Kidney (tissue), 22 donors: ENCODE measurements at places on chromosomes 12 and 14. TPM values are rescaled to one million over a fixed set of nuclear protein-coding genes. Genes with fewer than 3 reads are reported as not detected.
A peak's percentile ranks its signal among the peaks of the same experiment; 100 is the strongest.

DNA sequence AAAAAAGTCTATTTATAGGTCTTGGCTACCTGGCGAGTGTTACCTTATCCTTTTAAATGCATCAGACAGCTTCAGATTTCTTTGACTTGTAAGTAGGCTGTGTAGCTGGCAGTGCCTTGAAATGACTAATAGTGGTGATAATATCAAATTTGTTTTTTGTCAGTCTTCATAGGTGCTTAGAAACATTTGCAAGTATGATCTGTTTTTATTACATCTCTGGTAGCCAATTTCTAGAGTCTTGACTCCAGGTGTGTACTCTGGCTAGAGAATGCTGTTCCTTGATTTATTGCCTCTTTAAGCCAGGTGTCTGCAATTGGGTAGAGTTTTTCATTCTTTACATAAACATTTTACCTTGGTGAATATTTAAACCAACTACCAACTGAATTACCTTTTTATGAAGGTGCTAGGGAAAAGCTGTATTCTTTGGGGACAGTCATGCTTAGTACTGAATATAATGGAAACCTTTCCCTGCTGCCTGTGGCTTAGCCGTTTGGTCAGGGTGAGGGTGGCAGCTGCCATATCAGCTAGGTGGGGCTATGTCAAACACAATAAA is 32.6 kb downstream of the MLXIP start:
- DNase-seq: no peak

- DNase-seq: no peak
These were observed 41.2 kb downstream of the TMEM132D start for GRCh38 chr12:129862561-129863175.

DNA sequence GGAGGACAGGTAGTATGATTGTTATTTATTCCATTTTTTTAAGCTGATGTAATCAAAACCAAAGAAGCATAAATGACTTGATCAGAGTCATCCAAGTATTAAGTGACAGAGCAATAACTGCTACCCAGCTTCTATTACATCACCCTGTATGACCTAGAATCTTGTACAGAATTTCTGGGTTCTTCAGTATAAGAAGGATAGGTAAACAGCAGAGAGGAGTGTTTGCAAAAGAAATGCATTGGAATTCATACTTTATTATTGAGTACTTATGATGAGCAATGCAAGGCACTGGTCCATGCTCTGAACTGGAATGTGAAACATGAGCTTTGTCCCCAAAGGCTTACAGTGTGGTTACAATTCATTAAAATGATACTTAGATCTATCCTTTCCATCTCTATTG is 916.8 kb downstream of the DIO2 start:
- DNase-seq: no peak

GRCh38 chr14:92866901-92867865 is 55.8 kb upstream of the CHGA start:
- DNase-seq: no peak

DNA sequence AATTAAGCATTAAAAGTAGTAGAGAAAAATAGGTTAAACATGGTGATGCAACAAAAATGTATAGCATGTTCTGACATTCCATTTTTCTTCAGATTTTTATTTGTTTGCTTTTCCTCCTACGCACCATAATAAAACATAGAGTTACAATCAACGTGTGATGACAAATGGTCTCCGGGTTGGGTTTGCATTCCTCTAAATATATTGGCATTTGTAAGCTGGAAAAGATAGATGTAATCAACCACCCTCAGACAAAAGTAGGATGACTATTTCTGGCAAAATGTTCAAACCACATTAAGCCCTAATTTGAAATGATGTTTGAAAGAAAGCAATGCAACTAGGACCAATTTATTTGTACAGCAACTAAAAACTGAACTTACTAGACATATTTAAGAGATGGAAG is 58.4 kb downstream of the SLC25A21 start:
- DNase-seq: no peak

- no peak for DNase-seq
These were observed 33.7 kb upstream of the SELPLG start for GRCh38 chr12:108667349-108667748.

DNA sequence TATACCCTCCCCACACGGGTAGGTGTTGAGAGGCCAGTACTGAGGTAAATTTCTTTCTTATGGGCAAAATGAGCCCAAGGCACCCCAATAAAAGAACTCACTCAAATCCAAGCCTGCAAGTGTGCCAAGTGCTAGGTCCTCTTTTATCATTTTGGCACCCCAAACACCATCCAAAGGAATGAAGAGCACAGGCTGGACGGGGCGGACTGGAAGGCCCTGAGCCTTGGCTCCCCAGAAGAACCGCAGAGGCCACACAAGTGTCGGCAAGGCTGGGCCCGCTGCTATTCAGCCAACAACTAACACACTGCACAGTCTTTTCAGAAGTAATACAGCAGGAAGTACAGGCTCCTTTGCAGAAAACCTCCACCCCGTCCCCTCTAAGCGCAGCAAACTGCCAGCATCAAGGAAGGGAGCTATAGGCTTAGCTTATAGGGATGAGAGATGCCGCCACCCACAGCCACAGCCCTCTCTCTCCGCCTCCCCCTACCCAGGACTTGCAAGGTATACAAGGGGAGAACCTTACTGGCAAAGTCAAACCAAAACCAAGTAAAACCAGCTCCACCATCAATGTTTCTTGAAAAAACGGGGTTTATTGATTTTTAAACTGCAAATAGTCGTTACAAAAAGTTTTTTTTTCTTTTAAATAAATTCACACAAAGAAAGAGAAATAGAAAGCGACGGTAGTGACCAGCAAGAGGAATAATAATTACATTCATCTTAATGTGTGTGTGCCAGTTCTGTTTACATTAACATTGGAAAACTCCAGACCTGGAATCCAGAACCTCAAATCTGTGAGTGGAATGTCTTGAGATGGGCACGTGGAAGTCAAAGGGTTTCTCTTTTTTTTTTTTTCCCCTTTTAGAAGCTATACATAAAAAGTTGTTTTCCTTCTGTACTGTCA is 5.5 kb downstream of the ZFP36L1 start:
- peak; percentile 58 for DNase-seq

DNA sequence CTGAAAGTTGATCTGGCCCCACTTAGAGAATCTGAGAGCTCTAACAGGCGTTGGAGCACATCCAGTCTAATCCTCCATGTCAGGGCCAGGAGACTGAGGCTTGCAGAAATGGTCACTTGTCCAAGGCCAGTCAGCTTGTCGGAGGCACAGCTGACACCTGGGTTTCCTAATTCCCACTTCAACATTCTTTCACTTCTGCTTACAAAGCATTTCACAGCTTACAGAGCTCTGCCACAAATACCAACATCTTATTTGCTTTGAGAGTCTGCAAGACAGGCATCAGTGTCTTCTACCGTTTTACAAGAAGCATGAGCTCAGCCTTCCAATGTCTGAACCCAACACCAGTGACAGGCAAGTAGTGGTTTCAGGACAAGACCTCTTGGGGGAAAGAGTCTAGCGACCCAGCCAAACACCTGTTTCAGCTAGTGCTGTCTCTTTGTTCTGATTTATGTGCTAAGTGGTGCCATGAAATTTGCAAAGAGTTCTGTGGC is 31.8 kb downstream of the ISCA2 start:
- DNase-seq: no peak

DNA sequence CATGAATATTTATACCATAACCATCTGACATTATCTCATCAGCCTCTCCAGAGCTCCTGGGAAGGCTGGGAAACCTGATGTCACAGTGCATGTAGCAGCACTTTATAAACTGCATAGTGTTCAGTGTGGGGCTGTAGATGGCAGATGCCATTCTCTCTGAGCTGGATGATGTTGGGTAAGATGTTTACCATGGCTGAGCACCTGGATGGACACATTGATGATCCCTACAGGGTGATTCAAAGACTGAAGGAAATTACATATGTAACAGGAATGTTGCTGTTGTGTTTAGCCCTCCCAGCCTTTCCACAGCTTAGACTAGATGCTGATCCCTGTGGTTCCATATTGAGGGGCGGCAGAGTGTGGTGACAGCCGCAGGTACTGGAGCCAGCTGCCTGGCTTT is 37.4 kb downstream of the IFT43 start:
- no peak for DNase-seq

- no peak for DNase-seq
These were observed 2.9 kb downstream of the SERPINA6 start for GRCh38 chr14:94320243-94320642.

DNA sequence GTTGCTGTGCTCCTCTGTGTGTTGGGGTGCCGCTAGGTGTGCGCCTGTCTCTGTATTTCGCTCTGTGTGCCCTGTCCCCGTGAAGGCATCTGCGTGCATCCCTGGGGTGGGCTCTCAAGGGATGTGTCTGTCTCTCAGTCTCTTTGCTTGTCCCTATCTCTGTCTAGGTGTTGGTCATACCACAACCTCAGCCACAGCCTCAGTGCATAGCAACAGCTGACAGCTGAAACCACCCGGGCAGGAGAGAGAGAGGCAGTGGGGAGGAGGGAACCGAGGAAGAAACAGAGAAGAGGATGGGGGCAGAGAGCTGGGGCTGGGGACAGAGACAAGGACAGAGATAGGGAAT is 953 bp upstream of the NXPH4 start:
- no peak for DNase-seq

DNA sequence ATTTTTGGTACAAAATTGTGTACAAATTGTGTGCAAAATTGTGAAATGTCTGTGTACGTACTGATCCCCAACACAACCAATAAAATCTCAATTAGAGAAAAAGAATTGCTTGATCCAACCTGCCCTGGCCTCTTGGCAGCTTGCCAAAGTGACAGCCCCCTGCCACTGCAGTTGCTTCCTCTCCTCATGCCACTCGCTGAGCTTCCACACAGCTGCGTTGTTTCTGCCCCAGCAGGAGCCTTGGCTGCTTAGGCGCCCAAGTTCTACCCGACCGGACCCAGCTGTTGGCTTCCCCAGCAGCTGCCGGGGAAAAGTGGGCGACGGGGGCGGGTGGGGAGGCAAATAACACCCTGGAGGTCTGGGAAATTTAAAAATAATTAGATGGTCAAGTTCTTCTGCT is 171.8 kb upstream of the ATF7IP start:
- DNase-seq: peak; percentile 17

- no peak for DNase-seq
These were observed 27.5 kb upstream of the OAS1 start for GRCh38 chr12:112879191-112879705.

DNA sequence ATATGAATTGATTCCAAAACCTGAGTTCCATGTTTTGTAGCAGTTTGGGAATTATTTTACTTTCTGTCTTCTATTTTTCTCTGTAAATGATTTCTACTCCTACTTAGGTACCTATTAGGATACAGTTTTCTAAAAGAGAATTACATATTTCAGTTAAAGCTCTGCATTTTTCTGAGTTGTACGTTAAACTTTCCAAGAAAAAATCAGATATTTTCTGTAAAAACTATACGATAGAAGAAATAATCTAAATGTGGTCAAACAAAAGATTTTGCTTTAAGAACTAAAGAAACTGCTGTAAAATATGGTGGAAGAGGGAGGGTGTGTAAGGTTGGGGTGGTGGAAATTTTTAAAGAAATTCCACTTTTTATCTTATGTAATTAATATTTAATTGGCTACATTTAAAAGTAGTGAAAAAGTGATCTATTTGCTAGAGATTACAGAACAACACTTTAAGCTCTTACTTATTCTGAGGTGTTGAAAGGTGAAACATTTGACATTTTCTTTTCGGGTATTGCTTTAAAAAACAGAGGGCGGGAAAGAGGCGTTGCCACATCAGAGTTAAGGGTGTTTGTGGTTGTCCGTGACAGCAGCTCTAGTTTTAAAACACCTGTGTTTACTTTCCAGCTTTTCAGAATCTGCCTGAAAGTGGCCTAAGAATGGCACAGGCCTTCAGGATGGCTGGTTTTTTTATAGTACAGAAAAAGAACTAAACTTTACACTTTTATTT is 187.3 kb downstream of the MIPOL1 start:
- no peak for DNase-seq

DNA sequence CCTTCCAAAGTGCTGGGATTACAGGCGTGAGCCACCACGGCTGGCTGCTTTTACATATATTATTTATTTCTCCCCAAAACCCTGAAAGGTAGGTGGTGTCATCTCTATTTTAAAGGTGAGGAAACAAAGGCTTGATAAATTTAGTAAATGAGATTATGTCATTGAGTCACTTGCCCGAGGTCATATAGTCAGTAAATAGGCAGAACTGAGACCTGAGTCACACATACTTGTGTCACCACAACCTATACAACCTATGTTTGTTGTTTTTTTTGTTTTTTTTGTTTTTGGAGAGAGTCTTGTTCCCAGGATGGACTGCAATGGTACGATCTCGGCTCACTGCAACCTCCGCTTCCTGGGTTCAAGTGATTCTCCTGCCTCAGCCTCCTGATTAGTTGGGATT is 12.8 kb downstream of the TSFM start:
- no peak for DNase-seq

GRCh38 chr12:68042212-68042699 is 53.0 kb downstream of the IFNG-AS1 start:
- DNase-seq: no peak

GRCh38 chr14:61379639-61380184 is 58.3 kb downstream of the PRKCH start:
- no peak for DNase-seq

DNA sequence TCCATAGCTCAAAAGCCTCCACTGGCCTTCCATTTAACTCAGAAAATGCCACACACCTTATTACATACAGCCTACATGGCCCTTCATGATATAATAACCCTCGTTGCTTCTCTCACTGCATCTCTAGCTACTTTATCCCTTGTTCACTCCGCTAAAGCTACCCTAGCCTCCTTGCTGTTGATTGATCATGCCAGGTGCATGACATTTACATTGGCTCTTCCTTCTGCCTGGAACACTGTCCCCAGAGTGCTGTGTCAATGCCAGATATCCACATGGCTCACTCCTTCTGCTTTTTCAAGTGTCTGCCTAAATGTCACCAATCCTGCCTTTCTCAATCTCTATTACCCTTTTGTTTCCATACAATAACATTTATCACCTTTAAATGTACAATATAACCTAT is 58.3 kb downstream of the CAND1 start:
- no peak for DNase-seq

DNA sequence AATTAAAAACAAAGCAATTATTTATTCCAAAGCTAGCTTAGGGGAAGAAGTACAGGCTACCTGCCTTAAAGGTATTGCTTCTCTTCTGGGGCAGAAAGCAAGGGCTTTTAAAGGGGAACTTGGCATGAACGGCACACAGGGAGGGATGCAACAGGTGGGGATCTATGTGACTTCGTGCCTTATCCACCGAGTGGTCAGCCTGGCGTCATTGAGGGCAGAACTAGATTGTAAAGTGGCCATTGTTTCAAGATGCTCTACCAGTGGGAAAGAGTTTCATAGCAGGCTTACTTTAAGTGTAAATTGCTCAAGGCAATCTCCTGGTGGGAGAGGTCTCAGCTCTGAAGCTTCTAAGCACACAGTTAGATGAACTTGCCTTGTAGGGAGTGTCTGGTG is 360.4 kb downstream of the ATP23 start:
- DNase-seq: no peak

DNA sequence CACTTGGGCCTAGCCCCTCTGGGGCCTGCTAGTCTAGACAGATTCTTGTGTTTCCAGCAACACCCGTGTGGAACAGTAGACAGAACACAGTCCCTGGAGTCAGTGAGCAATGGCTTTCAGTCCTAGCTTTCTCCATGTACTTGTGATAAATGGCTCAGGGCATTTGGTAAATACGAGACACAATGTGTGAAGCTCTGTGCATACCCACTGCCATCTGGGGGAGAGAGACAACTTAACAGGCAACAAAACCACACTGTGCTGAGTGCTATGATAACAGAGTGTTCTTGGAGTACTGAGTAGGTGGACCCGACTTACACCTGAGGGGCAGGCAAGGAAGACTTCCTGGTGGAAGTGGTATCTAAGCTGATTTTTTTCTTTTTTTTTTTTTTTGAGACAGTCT is 86.3 kb upstream of the TBX3 start:
- no peak for DNase-seq

Gene KCNMB4
- 5.6 TPM for polyA plus RNA-seq

Gene NANOG
- polyA plus RNA-seq: not detected

Gene KRT85
- polyA plus RNA-seq: 0.58 TPM

Gene SYCP3
- 0.54 TPM for polyA plus RNA-seq

Gene SOAT2
- polyA plus RNA-seq: 0.26 TPM

Gene JAG2
- polyA plus RNA-seq: 6.3 TPM
